ENCODE measurements at places on chromosomes 3 and 15.

DNA sequence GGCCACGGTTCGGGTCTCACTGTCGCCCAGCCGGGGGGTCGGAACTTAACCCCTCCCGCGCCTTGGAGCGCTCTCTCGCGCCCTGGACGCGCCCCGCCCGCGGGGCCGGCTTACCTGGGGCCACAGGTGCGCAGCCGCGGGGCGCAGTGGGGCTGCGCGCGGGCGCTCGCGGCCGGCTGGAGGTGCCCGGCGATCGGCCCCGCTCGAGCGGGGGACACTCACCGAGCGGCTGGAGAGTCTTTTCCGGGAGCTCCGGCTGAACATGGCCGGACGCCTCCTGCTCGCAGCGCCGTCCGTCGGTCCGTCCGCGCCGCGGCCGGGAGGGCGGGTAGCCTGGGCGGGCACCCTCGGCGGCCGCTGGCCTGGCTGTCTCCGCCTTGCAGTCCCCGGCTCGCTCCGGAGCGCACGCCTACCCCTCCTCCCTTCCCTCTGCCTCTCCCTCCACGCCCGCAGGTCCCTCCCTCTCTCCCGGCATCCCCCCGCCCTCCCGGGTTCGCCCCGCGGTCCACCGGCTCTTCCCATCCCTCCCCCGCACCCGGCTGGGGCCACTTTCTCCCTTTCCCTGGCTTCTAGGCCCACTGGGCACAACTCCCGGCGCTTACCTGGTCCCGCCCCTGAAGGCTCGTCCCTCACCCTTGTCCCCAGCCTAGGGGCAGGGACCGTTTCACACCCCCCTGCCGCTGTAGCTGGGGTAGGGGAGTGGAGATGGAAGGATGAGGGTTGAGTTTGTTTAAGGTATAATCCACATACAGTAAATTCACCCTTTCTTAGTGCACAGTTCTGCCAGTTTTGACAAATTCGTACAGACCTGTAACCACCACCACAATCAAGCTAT, 220.1 kb upstream of the PRICKLE2 start:
- DNase-seq: no peak

- no peak for DNase-seq
Measured at GRCh38 chr3:108300103-108300849, 3.9 kb downstream of the HHLA2 start.

DNA sequence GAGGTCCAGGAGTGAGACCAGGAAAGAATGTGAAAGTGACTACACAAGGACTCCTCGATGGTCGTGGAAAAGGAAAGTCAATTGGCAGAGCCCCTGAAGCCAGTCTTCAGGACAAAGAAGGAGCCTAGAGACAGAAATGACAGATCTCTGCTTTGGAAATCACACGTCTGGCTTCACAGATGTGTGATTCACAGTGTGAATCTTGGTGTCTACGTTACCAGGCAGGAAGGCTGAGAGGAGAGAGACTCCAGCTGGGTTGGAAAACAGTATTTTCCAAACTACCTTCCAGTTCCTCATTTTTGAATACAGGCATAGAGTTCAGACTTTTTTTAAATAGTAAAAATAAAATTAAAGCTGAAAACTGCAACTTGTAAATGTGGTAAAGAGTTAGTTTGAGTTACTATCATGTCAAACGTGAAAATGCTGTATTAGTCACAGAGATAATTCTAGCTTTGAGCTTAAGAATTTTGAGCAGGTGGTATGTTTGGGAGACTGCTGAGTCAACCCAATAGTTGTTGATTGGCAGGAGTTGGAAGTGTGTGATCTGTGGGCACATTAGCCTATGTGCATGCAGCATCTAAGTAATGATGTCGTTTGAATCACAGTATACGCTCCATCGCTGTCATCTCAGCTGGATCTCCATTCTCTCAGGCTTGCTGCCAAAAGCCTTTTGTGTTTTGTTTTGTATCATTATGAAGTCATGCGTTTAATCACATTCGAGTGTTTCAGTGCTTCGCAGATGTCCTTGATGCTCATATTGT, 6.0 kb downstream of the CCR2 start:
- peak; percentile 42 for DNase-seq

GRCh38 chr3:46930166-46930944, 46.2 kb downstream of the CCDC12 start:
- DNase-seq: no peak

DNA sequence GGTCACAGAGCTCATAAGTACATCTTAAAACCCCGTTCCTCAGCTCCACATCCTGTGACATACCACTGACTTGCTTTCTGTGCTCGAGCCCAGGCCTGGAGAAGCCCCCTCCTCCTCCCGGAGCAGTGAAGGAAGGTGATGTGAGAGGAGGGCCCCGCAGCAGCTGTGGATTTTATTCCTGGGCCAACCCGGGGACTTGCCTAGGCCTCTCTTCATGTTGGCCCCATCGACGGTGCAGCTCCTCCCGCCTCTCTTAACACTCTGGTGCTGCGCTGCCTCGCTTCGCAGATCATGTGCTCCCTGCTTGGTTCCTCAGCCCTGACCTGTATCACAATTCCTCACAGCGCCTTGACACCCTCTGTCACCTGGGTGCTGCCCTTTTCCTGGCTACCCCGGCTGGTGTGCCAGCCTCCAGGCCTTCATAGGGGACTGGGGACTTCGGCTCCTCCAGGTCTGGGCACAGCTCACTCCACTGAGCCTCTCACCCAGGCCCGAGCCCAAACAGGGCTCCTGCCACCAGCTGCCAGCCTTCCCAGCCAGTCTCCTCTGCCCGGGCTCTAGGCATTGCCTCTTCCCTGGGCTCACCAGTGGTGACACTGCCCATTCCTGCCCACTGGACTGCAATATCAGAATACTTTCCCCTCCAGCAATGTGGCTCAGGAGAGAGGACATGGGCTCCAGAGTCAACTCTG, 21.5 kb downstream of the MAGEF1 start:
- no peak for DNase-seq

GRCh38 chr3:55269096-55269495, 218.0 kb downstream of the WNT5A start:
- DNase-seq: no peak

GRCh38 chr3:78249294-78249693, 1209.4 kb downstream of the ROBO2 start:
- no peak for DNase-seq

DNA sequence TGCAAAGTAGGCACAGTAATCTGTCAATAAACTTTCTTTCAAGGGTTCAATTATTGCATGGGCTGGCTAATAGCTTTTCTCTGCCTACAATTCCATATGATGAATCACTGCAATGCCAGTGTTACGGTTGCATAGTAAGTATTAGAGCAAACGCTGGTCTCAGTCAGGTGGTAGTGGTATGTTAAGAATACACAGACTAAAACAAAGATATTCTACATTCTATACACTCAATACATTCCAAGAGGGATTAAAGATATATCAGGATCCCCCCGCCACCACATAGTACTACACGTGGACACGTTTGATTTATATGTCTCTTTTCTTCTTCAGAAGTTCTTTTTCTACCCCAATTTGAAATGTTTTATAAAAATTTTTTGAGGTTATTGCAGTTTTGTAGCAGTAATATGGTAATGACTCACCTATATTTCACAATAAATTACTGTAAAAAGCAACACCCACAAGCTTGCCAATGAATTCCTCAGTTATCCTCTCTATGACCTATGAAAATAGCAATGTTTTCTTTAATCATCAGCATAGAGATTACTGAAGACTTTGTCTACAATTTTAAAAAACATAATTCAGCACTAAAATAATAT, 68.2 kb downstream of the CD200R1L start:
- DNase-seq: peak; percentile 84

DNA sequence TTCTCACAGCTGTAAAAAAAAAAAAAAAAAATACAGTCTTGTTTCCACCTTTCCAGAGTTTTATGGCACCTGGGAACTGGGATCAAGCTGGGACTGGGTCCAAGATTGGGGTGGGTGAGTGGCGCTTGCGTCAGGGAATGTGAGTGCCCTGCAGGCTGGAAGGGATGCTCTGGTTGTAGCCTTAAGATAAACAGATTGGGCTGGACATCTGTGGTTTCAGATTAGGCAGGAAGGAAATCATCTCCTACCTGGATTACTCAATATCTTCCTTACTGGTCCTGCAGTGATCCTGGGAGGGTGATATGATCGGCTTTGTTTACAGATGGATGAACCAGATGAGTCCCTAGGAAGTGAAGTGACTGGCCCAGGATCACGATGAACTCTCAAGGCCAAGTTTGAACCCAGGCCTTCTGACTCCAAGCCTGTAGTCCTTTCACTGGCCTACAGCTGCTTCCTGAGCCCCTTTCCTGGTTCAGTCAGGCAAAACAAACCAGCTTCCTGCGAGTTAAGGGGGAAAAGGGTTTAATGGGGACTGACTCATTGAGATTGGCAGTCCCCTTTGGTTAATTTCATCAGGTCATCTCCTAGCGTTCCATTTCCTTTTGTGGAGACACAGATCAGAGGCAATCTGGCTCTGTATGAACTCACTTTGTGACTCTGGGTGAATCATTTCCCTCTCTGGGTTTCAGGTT, 179.8 kb downstream of the THSD4 start:
- DNase-seq: no peak

GRCh38 chr3:188589771-188590170, 435.8 kb downstream of the LPP start:
- DNase-seq: no peak

DNA sequence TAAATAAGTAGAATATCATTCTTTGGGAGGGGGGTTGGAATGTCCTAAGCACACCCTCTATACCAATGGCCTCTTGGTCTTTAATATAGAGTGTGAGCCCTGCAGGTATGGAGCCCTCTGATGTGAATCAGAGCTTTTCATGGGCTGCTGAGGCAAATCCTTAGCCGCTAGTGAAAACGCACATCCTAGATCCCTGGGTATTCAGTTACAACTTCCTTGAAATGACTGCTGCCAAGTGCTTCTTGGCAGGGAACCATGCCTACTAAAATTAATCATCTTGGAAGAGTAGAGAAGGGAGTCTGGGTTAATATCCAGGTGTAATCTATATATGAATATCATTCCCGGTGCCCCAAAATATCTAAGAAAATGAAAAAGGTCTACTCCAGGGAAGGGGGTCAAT, 109.1 kb downstream of the POLQ start:
- DNase-seq: no peak

GRCh38 chr3:177051411-177051810, 145.9 kb downstream of the TBL1XR1 start:
- DNase-seq: peak; percentile 52

DNA sequence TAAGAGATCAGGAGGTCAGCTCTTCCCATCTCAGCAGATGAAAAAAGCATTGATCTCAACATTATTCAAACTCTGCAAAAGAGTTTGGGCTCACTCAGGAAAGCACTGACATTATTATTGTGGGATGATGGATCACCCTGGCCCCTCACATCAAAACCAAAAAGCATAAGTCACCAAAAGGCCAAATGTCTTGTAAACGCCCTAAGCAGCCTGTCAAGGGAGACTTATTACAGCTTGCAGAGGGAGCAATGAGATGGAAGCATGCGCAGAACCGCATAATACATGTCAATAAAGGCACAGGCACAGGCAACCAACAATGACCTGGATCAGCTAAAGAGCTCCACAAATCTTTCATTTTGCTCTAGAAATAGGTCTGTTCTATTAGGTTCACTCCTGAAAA, 4.6 kb downstream of the FSIP1 start:
- no peak for DNase-seq

GRCh38 chr3:122890077-122890719, 95.3 kb downstream of the SLC49A4 start:
- peak; percentile 94 for DNase-seq

DNA sequence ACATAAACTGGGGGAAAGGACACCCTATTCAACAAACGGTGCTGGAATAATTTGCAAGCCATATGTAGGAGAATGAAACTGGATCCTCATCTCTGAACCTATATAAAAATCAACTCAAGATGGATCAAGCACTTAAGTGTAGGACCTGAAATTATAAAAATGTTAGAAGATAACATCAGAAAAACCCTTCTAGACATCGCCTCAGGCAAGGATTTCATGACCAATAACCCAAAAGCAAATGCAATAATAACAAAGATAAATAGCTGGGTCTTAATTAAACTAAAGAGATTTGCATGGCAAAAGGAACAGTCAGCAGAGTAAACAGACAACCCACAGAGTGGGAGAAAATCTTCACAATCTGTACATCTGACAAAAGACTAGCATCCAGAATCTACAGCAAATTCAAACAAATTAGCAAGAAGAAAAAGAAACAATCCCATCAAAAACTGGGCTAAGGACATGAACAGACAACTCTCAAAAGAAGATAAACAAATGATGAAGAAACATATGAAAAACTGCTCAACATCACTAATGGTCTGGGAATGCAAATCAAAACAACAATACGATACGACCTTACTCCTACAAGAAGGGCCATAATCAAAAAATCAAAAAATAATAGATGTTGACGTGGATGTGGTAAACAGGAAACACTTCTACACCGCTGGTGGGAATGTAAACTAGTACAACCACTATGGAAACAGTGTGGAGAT, 408.7 kb downstream of the CNTN6 start:
- no peak for DNase-seq

DNA sequence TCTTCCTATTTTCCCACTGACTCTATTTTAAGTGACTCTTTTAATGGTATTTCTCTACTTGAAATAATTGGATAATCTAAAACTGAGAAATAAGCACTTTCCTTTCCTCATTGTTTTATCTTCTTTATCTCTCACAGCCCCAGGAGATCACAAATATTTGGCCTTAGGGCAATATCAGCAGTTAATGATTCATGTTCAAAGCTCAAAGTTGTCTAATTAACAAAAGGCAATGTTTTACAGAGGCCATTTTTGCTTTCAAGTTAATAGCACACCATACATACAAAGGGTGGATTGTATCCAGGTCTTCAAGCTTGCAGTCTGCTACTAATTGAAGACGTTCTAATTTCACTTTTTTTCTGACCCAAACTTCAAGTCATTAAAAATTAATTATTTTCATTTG, 120.1 kb downstream of the LRRN1 start:
- DNase-seq: no peak

- peak; percentile 40 for DNase-seq
Measured at GRCh38 chr3:180804916-180805315, 107.6 kb upstream of the FXR1 start.

DNA sequence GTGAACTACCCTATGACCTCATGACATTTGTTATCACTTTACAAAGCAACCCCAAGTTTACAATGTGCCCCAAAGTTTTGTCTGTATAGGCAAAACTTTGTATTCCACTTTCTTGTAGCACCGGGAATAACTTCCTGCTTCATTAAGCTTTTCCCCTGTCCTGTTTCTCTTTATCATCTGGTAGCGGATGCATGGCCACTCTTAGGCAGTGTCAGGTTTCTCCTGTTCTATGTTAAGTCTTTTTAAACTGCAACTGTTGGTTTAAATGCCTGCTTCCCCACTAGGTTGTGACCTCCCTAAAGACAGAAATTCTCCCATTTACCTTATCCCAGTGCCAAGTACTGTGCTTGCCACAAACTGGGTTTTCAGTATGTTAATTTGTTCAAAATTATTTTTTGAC, 433.6 kb upstream of the DPH6 start:
- DNase-seq: no peak

GRCh38 chr15:78620021-78620526, 722 bp downstream of the CHRNA3 start:
- no peak for DNase-seq

DNA sequence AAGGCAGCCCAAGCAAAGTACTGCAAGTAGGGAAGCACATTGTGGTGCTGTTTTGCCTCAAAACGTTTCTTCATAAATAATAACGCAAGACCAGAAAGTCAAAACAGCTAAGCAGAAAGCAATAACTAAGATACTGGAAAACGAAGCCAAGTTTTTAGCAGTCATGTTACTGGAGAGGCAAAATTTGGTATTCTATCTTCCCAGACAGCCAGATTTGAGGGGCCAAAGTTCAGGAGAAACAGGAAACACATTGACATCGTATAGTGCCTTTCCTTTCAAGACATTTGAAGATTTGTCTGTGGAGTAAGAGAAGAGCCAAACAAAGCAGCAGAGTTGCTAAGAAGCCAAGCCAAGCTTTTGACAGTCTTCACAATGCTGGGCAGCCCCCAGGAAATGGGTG, 843.6 kb upstream of the NECTIN3 start:
- no peak for DNase-seq

- no peak for DNase-seq
Measured at GRCh38 chr3:106208967-106209366, 340.2 kb upstream of the CBLB start.
